HT1080 (cell line): ENCODE measurements at places on chromosomes 11 and 22. TPM values are rescaled to one million over a fixed set of nuclear protein-coding genes. Genes with fewer than 3 reads are reported as not detected.

GRCh38 chr11:57643802-57644201 is 5.9 kb downstream of the YPEL4 start:
- no peak for DNase-seq

GRCh38 chr11:46374815-46375214 is 6.7 kb upstream of the MDK start:
- no peak for DNase-seq

Gene OR2AG2
- total RNA-seq = not detected in 2 replicates

DNA sequence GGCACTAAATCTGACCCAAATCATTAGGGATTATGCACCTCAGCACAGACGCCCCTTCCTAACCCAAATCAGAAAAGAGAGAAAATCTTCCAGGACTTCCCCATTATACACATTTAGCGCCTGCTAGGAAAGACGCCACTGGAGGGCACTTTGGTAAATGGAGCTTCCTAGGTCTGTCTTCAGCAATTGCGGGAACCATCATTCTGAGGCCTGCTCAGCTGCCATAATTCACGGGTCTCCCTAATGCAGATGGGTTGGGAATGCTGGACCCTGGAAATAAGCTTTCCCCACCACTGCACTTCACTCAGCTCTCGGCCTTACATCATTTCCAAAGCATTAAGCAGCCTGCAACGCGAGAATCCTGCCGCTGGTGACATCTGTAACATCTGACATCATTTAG is 86.2 kb upstream of the OPCML start:
- no peak for DNase-seq

- DNase-seq = no peak
Measured at GRCh38 chr22:44220727-44221680, 40.3 kb downstream of the PARVG start.

GRCh38 chr11:75132080-75132479 is 18.8 kb upstream of the SLCO2B1 start:
- DNase-seq = no peak

GRCh38 chr11:129286813-129287212 is 88.8 kb upstream of the BARX2 start:
- DNase-seq = no peak

DNA sequence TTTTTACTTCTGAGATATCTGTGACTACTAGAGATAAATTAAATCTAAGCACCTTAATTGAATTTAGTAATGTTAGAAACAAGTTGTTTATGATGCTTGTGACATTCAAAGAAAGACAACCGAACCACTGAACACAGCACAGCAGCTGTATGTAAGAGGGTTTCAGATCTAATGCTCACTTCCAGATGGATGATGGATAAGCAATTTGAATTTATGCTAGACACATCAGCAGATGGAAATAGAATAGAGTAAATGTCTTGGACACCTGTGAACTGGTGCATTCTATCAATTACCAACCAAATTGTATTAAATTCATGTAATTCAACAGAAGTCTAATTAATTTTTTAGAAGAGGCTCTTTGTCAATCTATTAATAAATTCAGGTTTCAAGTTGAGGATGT is 306.3 kb downstream of the CNTN5 start:
- DNase-seq = no peak

GRCh38 chr11:13767471-13767870 is 99.0 kb downstream of the FAR1 start:
- no peak for DNase-seq

Gene CHORDC1
- 83.9 and 91.9 TPM in 2 replicates for total RNA-seq

DNA sequence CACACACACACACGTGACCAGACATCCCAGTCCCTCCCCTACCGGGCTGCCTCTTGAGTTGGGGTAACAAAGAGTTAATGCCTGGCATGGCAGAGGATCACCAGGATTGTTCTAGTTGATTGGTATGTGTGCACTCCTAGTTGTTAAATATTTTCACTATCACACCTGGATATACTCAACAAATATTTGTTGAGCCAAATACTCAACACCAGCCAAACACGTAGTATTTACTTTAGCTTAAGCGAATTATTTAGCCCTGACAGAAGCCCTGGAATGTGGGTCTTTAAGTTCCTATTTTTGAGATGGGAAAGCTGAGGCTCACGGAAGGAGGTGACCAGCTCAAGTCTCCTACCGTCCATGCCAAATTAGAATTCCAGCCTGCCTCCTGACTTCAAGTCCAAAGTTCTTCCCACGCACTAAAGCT is 10.5 kb downstream of the CD3E start:
- no peak for DNase-seq

GRCh38 chr11:104830080-104830479 is 68.2 kb downstream of the CASP12 start:
- DNase-seq = peak; percentile 16

Gene VWCE
- total RNA-seq = 0.17 and 0.23 TPM in 2 replicates

- peak; percentile 91 for DNase-seq
Measured at GRCh38 chr11:13169709-13170108, 107.9 kb upstream of the BMAL1 start.

DNA sequence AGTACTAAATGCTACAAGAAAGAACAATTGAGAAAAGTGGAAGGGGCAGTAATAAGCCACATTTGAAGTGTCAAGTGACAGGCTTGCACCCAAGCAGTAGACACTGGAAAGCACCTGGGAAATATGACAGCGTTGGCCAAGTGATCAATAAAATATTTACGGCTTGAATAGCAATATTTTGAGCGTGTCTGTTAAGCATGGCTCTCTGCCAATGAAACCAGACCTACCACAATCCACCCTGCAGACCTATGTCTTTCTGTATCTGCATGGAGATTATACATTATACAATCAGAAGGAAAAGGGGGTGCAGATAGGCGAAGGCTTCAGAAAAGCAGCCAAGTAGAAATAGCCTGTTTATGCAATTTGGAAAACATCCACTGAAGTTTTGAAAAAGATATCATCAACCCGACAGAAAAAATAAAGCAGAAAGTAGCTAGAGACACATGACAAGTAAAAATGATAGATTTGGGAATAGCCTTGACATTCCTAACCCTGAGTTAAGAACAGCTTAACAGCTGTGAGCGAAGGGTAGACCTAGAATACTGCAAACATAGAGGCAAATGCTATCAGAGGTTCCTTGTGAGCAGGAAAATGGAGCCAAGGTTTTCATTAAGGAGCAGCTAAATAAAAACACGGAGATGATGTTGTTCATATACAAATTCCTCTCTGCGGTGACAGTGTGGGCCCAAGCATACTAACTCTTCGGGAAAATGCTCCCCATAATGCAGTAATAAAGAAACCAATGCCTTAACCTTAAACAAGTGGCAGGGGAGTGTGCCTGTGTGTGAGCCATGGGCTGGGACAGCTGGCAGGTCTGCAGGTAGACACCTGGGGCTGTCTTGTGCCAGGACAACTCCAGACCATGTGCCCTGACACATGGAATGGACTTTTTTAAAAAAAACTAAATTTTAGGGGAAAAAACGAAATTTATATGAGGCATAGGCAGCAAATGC is 71.3 kb downstream of the ETS1 start:
- DNase-seq = no peak

- DNase-seq = peak; percentile 12
Measured at GRCh38 chr11:109818290-109818689, 274.9 kb upstream of the ZC3H12C start.
